Stimulated activated naive CD8-positive, alpha-beta T cell treated with anti-CD3 and anti-CD28 coated beads, Interleukin-15, Interleukin-2, amounts not matched to agents 100 U/mL and 50 U/mL, for 24 hours (primary cell): ENCODE measurements at places on chromosomes 11 and 22.

DNA sequence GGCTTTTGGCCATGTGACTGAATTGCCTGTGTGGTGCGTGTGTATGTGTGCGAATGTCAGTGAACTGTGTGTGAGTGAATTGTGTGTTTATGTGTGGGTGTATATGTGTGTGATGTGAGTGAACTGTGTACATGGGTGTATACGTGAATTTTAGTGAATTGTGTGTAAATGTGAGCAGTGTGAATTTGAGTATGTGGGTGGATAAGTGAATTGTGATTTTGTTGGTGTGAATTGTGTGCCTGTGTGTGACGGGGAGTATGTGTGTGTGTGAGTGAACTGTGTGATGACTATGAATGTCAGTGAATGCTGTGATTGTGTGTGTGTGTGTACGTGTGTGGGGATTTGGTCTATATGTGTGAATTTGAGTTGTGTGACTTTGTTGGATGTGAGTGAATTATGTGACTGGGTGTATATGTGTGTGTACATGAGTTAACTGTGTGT is 3.5 kb downstream of the DDTL start:
- DNase-seq, result no peak

DNA sequence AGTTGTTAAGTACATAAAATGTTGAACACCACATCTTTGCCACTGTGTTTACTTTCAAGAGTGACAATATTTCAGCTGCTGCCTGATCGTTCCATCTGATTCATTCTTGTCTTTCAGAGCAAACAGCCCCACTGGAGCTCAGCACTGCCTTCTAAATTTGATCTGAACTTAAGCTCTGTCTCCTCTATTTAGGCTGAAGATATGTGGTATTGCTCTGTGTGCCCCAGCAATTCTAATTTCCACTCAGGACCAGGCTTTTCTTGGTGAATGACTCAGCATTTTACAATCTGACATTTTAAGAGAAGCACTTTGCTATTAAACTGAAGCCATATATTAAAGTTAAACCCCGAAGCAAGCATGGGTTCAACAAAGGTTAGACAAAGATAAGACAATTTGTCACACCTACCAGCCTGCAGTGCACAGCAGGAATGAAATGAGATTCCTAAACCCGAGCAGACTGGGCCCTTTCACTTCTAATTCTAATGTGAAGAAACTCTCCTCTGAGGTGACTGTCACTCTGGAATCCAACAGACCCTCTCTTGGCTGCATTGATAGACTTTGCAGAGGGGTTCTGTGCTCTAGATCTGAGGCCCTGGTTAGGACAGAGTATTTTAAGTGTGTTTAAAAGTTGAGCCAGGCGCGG is 41.7 kb upstream of the PLET1 start:
- DNase-seq, result no peak

- DNase-seq, result no peak
Observed at GRCh38 chr11:35857922-35858321, 85.9 kb upstream of the LDLRAD3 start.

DNA sequence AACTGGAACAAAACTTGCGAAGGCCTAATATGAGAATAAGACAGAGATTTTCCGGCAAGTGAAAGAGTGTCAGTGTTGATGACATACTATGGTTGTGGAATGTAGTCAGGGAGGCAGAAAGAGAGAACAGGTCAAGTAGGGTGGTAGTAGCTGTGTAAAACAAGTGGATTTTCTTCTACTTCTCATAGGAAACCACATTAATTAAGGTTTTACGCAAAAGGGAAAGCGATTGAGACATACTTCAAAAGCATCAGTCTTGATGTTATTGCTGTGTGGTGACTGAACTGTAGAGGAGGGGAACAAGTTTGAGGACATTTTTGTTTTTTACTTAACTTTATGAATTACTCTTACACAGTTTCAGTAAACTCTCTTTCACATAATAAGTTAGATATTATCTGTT is 186.0 kb upstream of the CNTN5 start:
- DNase-seq, result no peak

GRCh38 chr11:81477277-81477676 is 1256.4 kb downstream of the FAM181B start:
- DNase-seq, result no peak

GRCh38 chr11:30358536-30358935 is 35.6 kb downstream of the ARL14EP start:
- no peak for DNase-seq

DNA sequence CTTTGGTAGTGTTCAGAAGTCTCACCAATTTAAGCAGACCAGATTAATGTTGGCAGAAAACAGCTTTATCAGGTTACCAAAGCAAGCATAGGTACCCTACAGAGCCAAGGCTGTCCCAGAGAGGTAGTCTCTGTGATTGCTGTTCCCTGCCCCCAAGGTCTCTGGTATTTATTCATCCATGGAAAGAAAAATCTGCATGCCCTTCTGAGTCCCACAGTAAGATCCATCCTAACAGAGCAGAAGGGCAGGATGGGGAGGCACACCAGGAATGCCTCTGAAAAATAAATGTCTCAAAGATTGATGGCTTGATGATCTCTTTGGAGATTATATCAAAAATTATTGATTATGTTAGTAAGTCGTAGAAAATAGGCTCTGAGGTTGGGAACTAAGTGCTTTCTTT is 122.8 kb downstream of the FAT3 start:
- no peak for DNase-seq

DNA sequence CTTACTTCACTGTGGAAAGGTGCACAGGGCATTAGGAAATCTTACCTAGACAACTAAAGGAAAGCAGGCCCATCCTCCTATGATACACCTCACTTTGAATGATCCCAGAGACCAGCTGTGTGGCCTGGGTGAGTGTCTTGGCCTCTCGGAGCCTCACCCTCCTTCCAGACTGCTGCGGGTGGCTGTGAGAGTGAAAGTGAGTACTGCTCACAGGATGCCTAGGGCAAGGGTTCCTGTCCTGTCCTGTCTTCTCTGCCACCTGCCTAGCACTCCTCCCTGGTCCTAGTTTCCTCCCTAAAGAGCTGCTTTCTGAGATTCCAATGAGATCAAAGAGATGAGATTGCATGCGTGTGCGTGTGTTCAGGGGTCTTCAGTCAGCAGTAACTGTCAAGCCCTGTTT is 19.5 kb upstream of the ADORA2A start:
- no peak for DNase-seq

- DNase-seq, result peak; percentile 98
Observed at GRCh38 chr22:37198258-37199102, 10.4 kb upstream of the C1QTNF6 start.

GRCh38 chr11:129881570-129882170 is 13.7 kb downstream of the NFRKB start:
- DNase-seq, result peak; percentile 53

GRCh38 chr11:132140056-132140455 is 769.6 kb downstream of the NTM start:
- no peak for DNase-seq

DNA sequence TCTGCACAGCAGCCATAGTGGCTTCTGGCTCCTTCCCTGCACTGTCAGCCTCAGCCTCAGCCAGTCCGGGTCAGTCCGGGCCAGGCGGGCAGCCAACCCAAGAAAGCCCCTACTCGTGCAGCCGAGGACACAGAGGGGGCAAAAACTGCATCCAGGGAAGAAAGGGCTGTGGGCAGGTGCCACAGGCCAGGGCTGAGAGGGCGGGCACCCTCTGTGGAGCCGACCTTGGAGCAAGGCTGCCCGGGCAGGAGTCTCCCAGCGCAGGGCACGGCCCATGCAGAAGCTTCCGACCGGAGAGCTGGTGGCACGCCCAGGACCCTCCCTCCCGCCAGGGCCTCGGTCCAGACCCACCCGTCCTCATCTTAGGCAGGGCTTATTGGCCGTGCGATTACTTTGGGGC is 10.5 kb upstream of the TH start:
- no peak for DNase-seq

GRCh38 chr11:124890683-124891372 is 6.8 kb downstream of the ROBO4 start:
- no peak for DNase-seq

DNA sequence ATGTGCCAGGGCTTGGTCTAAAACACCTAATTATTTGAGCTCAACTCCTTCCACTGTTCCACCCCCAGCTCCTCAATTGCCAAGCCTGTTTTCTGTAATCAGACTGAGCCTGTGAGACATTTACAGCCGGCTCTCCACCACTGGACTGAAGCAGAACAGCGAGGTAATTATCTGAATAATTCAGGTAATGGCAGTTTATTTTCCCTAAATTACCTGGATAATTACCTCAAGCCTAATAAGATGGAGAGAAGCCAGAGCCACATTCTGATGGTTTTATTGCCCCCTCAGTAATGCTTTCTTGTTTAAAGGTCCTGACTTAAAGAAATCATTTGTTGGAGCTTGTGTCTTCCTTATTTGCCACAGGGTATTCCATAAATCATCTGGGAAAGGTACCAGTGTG is 64.2 kb downstream of the FZD4 start:
- no peak for DNase-seq

DNA sequence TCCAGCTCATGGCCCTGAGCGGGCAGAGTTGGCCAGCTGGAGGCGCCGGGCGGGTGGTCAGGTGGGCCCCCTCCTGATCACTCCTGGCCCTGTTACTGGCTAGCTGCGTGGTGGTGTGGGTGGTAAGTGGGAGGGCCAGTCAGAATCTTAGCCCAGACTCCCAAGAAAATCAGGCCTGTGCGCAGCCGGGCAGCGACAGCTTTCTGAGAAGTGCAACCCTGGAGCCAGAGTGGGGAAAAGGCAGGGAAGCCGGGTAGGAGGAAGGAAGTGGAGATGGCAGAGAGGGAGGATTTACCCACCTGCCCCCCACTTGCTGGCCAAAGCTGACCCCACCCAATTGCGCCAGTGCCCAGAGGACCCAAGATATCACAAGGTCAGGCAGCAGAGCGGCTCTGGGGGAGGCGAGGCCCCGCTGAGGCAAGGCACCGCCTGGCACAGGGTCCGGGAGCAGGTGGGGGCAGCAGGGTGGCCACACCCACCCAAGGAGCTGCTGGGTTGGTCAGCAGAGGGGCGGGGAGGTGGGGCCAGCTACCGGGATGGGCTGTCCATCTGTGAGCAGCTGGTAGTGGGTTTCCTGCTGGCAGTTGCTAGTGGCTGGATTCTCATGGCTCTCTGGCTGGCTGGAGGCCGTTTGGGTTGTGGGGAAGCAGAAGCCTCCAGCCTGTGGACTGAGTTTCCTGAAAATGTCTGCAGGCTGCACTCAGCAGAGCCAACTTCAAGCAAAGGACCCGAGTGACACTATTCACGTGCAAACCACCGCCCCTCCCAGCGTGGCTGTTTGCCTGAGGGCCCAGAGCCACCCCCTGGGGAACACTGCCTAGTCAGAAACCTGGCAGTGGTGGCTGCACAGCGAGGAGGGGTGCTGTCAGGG is 196.4 kb downstream of the IGLL1 start:
- no peak for DNase-seq

DNA sequence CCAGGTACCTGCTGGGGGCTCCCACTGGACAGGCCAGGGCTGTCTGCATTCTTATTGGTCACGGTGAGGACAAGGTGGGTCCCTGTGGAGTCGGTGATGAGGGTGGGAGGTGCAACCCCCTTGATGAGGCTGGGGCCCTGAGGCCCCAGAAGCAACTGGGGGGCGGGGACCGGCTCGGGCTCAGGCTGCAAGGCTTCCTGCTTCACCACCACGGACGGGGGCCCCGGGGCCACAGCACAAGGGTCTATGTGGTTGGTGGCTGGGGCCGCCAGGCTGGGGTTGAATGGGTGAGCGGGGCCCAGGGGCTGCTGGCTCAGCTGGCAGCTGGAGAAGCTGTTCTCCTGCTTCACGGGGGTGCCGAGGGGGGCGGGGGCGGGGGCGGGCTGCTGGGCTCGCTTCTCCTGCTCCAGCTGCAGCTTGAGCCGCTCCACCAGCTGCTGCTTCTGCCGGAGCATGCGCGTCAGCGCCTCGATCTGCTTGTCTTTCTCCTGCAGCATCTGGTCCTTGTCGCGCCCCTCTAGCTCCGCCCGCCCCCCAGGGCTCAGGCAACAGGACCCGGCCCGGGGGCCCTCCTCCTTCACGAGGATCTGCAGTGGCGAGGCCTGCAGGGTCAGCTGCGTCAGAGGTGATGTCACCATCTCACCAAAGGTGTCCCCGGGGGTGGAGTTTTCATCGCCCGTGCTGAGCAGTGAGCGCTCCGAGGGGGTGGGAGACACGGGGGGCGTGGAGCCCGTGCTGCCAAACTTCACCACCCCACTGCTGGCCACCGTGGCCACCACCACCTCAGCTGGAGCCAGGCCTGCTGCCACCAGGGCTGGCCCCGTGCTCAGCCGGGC is 48.2 kb downstream of the SGSM3 start:
- peak; percentile 32 for DNase-seq

DNA sequence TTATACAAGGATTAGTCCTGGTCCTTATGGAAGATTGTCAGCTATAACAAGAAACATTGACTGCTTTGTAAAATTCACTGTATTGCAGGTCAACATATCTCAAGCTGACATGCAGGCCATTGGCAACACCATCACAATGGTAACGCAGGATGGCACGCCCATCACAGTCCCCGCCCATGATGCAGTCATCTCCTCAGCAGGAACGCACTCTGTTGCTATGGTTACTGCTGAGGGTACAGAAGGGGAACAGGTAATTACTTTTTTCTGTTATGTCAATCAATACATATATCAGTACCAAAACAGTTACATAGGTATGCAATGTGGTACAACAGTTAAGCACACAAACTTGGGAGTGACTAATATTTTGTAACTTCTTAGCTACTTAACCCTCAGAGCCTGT is 55.3 kb downstream of the ZNF143 start:
- no peak for DNase-seq

GRCh38 chr11:18696638-18697225 is 1.8 kb upstream of the TMEM86A start:
- DNase-seq, result no peak

GRCh38 chr11:128437136-128437535 is 150.2 kb downstream of the ETS1 start:
- no peak for DNase-seq

GRCh38 chr22:27226666-27227065 is 569.3 kb downstream of the MIAT start:
- no peak for DNase-seq

DNA sequence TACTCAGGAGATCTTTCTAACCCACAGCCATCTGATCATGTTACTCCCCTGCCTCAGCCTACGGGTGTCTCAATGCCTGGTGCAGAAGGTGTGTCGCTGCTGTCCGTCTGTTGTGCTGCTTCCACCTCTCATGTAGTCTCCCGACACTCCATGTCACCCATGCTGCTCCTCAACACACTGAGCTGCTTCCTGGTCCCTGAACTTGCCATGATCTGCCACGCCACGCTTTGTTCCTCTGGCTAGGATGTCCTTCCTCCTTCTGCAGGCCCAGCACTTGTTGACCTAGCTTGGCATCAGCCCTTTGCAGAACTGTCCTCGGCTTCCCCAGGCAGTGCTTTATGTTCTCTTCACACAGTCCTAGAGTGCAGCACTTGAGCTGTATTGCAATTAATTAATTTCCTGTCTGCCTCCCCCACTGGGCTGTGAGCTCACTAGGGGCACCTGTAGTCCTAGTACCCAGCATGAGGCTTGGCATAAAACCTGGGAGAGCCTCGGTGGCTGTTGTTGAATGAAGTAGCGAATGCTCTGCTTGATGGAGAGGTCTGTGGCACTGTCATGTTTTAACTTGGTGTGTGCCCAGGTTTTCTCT is 9.5 kb downstream of the GTPBP1 start:
- no peak for DNase-seq
